GM23338 (cell line): ENCODE measurements at places on chromosomes 16 and 17. TPM values are rescaled to one million over a fixed set of nuclear protein-coding genes. Genes with fewer than 3 reads are reported as not detected.

Gene KRT27
- total RNA-seq, result not detected in 2 replicates

DNA sequence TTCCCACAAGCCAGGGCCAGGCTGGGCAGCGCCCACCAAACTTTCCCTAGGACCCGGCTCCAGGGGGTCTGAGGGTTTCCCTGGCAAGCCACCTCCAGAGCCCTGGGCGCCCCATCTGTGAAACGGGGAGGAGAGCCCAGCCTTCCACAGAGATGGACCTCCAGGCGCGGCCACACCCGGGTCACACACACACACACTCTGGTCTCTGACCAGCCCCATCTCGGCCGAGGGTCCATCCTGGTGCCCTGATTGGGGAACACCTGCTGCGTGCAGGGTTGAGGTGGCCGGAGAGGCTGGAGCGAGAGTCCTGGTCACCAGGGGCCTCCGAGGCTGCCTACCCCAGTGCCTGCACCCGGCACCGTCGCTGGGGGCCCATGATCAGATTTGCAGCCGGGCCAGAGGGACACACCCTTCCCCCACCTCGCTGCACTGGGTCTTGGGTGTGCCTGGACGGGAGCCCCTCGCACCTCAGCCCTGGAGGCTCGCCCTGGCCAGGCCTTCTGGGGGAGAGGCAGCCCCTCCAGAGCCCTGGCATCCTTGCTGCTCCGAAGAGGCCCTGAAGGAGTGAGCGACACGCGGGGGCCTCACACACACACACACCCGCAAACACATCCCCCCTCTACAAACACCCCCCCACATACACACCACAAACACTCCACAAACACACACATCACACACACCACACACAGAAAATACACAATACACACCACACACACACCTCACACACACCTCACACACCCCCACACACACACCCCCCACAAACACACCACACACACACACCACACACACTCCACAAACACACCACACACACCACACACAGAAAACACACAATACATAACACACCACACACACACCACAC, 29.7 kb downstream of the SLC25A10 start:
- no peak overlapping the region for H3K27ac ChIP-seq
- H3K4me3 ChIP-seq, result no peak overlapping the region
- DNase-seq, result no peak
- H3K27me3 ChIP-seq, result no peaks in the 10 kb centered on the region
- H3K4me1 ChIP-seq, result no peaks in the 10 kb centered on the region
- H3K36me3 ChIP-seq, result no peaks in the 10 kb centered on the region

Gene HSPB9
- 0.52 TPM in 1 of 2 replicates, not detected in the other for total RNA-seq

Gene DNAH17
- total RNA-seq, result 0.59 and 1.5 TPM in 2 replicates

- DNase-seq, result no peak
- H3K4me1 ChIP-seq, result no peaks in the 10 kb centered on the region
- H3K27ac ChIP-seq, result no peak overlapping the region
- H3K27me3 ChIP-seq, result no peaks in the 10 kb centered on the region
- H3K4me3 ChIP-seq, result no peak overlapping the region
- no peaks in the 10 kb centered on the region; the same call in 1 of the 2 replicates for H3K36me3 ChIP-seq
These were observed 5.6 kb downstream of the DECR2 start for GRCh38 chr16:407253-407652.

Gene TRAP1
- 207 and 228 TPM in 2 replicates for total RNA-seq

DNA sequence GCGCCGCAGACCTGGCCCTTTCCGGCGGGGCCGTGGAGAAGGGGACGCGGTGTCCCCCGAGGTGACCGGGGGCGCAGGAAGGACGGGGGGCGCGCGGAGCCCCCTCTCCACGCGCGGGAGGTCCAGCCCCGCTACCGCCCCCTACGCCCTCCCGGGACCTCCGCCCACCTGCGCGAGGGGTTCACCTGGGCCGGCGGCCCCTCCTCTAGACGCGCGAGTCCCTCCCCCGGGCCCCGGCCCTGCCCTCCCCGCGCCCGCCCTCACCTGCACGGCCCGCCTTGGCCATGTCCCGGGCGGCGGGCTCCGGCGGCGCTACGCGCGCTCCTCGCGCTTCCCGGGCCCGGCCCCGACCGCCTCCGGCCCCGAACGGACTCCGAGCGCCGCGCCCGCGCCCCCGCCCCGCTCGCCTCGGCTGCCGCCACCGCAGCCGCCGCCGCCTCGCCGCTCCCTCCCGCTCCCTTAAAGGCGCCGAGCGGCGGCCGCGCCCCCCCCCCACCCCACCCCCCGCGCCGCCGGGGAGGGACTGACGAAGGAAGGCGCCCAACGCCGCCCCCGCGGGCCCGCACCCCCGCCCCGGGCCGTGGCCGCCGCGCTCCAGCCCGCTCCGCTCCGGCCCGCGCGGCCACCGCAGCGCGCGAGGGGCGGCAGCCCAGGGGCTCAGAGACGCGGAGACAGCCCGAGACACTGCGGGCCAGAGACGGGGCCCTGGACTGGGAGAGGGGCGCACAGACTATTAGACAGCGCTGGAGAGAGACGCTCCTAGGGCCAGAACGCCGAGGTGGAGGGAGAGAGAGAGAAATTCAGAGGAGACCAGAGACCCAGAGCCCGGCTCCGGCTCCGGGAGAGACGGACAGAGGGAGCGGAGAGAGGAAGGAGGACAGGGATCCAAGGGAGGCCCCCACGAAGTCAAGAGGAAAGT, at the start of gene PITPNM3:
Gene PITPNM3 (minus strand): TSS at position 435 of the 919 bp plus-strand sequence. CDS start 149 bp downstream, at position 286.
- peaks cover 44% of the 10 kb centered on the region for H3K27me3 ChIP-seq
- H3K36me3 ChIP-seq, result no peaks in the 10 kb centered on the region
- no peak within 1 kb of the TSS for H3K27ac ChIP-seq
- peak within 1 kb of the TSS; percentile 82 for H3K4me3 ChIP-seq
- peaks cover 10% of the 10 kb centered on the region; the same call in 1 of the 2 replicates for H3K4me1 ChIP-seq
